Mammary epithelial cell (primary cell): ENCODE measurements at places on chromosomes 6 and 20.
A peak's percentile ranks its signal among the peaks of the same experiment; 100 is the strongest.

DNA sequence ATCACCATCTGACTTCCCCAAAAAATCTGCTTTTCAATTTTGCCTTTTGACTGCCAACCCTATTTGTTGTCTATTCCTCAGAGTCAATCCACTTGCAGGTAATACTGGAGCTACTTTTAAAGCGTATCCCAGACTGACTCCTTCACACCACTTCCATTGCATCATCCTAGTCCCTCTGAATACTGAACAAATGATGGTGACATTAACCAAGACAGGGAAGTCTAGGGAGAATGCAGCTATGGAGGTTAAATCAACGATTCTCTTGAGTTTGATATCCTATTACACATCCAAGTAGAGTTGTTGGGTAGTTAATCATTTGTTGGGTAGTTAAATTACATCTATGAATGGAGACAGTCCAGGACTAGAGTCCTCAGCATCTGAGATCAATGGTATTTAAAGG, 2.0 kb downstream of the OGFRL1 start:
- no peak for DNase-seq

DNA sequence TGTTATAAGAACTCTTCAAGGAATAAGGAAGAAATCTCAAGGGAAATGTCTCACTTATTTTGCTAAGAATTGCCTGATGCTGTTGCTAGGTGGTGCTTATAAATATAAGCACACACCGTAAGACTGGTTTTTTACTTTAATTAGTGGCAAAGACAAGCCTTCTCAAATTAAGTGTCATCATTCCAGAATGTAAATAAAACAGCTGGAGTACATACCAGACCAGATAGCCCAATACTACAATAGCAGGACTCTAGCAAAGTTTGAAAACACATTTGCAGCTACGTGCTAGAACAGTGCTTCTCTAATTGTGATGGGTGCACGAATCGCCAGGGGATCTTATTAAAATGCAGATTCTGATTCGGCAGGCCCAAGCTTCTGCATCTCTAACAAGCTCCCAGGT, 6.8 kb downstream of the CNKSR3 start:
- DNase-seq = no peak

DNA sequence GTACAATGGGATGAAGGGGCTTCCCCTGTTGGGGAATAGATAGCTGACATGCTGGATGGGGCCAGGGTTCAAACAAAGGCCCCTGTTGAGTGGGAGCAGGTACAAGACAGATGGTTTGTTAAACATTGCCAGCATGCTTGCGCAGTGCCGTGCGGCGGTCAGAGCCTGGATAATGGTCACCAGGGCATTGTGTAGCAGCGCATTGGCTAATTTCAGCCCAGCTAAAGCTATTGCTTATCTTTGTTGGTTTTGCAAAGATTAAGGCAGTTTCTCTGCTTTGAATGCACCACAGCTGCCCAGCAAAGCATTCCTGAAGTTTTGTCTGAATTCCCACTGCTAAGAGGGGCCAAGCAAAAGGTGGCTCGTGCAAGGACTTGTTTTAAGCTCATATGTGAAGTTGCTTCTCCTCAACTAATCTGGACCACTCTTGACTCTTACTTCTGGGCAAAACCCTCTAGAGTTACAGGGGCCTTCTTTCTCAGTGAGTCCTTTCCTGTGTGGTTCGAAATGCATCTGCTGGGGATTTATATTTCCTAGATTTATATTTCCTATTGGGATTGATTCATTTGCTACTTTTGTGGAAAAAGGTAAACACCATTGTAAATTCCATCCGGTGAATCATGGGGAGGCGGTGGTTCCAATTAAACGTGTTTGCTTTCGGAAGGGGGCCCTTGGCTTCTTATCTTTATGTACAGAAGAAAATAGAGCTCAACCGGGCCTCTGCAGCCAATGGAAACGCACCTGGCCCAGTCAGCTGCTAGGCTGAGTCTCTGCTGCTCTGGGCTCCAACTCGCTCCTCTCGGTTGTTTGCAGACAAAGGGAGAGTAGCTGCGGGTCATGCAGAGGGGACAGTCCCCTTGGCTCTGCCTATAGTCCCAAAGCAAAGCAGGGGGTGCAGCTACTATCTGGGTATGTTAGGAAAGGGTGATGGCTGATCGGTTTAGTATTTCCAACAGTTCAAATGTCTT, 72.1 kb downstream of the FOXA2 start:
- DNase-seq = no peak

DNA sequence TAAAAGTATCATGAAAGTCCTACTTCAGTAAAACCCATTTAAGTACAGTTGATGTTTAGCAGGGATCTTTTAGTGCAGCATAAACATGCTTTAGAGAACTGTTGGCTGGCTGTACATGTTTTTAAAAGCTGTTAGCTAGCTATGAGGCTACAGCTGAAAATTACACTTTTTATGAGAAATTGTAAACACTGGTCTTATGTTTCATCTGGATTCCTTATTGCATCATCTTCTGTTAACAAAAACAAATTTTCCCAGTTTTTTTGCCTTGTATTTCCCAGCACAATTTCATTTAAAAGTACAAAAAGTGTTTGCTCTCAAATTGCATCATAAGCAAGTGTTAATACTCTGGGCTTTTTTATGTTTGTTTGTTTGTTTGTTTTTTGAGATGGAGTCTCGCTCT, 18.3 kb upstream of the HLA-E start:
- DNase-seq = no peak

- no peak for DNase-seq
These were observed 87.0 kb downstream of the HIVEP2 start for GRCh38 chr6:142857796-142858555.

DNA sequence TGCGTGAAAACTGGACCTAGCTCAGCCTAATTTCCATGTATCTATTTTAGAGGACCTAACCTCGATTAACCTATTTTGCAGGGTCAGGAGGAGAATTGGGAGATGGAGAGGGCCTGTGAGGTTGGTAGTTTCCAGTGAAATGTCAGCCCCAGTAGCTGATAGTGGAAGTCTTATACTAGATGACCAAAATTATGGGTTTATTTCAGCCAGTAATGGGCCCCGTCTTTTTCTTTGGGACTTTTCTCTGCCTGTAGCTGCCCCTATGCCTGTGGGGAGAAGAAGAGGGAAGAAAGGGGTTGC, 37.8 kb downstream of the RREB1 start:
- no peak for DNase-seq

DNA sequence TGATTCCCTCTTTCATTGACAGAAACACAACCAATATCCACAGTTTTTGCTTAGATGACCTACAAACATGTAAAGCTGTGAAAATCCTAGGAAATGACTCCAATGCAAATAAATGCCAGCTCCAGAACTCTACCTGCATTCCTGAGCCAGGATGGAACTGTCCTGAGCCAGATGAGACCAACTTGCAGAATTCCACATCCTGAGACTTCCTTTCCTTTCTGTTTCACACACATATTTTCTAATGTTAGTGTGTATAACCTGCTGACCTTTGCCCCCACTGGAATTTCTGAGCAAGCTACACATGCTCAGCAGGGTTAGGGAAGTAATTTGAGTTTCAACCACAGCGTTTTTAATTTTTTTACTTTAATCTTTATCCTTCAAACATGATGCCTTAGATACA, 69.6 kb upstream of the ADGRF1 start:
- DNase-seq = peak; percentile 56

- DNase-seq = no peak
These were observed 996.8 kb upstream of the CITED2 start for GRCh38 chr6:140370976-140371870.

- no peak for DNase-seq
These were observed 38.5 kb downstream of the TSPYL4 start for GRCh38 chr6:116215414-116215813.

DNA sequence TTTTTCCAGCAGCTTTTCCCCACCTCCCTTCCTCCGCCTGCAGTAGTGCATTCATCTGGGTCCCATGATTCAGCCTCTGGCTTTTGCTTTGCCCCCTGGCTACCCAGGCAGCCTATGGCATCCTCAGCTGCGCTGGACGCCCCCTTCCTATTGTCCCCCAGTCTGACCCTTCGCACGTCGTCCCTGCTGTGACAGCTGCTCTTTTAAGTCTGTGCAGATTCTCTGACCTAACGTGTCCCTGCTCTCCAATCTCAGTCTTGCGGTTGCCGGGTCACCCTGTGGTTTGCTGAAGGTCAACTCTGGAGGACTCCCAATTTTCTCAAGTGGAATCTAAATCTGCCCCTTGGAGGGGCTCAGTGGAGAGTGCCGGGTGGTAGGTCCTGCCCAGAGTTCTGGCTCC, 294.3 kb downstream of the CDC5L start:
- DNase-seq = no peak

GRCh38 chr6:52059821-52060220, 27.6 kb downstream of the PKHD1 start:
- DNase-seq = no peak

DNA sequence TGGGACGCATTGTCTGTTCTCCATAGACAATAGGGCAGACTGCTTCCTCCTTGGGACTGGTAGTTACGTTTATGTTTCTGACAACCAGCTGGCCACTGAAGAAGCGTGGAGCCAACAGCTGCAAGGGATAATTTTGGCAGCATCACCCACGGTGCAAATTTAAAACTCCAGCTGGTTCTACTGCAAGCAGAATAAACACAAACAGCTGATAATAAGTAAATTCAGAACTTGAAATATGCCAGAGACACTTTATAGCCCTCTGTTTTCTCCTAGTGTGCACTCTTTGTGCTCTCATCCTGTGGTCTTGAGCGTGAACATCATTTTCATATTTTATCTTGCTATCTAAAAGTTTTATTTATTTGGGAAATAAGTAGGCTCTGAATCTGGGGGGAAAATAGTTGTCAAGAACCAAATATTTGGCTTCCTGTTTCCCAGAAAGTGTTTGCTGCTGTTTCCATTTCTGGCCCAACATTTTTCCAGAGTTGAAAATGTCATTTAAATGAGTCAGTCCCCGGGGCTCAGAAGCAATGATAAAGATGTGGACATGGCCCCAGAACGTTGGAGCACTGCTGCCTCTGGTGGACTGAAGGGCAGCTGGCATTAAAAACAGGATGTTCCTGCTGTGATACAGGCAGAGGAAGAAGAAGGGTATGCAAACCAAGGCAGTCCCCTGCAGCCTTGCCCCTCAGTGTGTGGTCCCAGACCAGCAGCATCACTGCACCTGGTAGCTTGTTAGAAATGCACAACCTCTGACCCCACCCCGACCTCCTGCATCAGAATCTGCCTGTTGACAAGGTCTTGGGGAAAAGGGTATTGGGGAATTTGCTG, 12.5 kb upstream of the THBD start:
- DNase-seq = no peak

DNA sequence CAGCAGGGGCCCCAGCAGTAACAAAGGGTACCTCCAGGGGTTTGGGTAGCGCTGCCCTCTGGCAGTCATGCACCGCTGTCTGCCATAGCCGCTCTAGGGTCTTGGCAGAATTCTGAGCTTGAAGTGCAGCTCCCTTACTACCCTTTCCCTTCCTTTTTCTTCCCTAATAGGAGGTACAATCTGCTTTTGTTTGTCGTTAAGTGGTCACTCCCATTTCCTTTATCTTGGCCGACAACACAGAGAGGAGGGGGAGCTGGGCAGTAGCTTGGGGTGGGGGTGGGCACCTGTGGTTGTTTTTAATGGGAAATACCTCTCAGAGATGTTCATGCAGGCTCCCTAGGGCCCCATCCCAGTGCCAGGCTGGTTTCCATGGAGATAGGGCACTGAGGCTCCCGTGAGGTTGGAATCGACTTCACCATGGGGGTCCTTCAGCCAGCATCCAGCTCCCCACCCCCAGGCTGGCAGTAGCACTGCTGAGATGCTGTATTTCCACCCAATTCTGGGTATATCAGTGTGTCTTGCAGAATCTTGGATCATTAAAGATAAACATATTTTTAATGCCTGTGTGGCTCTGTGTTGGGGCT, 18.6 kb downstream of the CCDC167 start:
- DNase-seq = no peak

DNA sequence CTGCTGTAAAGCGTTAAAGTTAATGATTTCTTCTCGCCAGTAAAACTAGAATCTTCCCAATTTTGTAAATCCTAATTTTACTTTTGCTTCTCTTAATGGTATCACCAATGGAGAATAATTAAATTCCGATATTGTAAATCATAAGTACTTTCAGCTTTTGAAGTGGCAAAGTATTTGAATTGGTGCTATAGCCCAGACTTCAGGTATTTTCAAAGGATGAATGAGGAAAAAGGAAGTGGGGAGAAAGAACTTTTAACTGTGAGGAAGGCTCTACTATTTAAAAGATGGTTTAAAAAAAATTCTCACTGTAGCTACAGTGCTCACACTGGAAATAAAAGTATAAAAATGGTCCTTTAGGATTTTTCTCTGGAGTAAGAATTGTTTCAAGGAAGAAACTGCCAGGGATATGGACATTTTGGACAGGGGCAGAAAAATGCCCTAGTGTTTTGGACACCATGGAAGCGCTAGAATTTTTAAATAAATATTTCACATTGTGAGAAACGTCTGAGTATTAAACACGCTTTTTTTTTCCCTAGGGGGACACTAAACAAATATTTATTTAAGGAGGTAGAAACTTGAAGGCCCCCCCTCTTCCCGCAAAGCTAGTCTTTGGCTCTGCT, 1.3 kb upstream of the TAB2 start:
- no peak for DNase-seq

- no peak for DNase-seq
These were observed 19.1 kb downstream of the ANKS1A start for GRCh38 chr6:34908194-34908593.

GRCh38 chr20:3334156-3334943, 73.1 kb downstream of the DNAAF9 start:
- no peak for DNase-seq

DNA sequence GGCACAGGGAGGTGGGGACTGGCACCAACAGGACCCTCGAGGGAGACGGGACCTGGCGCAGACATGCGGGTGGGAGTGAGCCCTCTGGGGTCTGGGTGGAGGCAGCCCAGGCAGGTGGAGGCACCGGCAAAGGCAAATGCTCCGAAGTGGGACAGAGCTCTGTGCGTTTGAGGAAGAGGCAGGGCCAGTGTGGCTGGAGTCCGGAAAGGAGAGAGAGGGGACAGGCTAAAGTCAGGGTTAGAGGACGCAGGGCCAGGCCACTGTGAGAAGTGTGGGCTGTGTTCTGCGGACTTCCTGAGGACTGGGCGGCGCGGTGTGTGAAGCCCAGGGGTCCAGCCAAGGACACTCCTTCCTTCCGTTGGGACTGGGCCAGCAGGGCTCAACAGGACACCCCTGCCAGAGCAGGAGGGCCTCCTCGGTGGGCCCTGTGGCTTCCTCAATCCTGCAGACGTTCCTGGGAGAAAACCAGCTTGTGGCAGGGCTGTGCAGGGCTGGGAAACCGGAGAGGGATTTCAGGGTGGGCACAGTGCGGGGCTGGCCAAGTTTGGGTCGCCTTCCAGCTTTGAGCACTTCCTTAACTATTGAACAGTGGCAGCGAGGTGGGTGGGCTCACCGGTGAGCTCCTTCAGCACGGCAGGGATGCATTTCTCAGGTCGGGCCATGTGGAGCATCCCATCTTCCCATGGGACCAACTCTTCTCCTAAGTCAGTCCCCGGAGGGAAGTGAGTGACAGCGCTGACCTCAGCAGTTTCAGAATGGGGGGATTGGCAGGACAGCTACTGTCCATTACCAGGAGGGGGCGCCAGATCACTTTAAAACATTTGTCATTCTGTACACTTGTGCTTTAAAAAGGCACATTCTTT, 22.5 kb downstream of the MOCS3 start:
- DNase-seq = peak; percentile 52

GRCh38 chr6:113104951-113105350, 752.2 kb upstream of the MARCKS start:
- no peak for DNase-seq
